ENCODE measurements at places on chromosomes 1 and 21.

GRCh38 chr1:51950701-51951100 is 39.8 kb downstream of the RAB3B start:
- DNase-seq: no peak

DNA sequence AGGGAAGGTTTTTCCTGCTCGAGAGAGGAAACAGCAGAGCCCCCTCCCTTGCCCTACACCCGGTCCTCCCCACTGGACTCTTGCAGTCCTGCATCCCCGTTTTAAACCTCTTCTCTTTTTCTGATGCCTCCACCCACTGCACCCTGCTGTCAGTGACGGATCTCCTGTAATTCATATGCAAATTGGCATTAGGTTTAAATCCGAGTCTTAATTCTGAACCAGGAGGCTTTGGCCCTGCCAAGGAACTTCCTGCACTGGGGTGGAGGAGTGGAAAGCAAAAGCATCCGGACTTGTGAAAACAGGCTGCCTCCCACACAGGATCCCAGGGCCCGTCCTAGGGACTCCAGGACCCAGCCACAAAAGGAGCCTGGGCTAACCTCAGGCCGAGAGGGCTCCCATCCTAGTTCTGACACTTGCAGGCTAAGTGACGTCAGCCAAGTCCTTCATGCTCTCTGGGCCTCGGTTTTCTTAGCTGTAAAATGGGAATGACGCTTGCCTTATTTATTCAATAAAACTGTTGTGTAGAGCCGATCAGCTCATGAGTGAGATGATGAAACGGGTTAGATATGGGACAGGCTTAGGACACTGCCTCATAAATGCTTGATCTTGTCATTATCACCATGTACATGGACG is 613.3 kb downstream of the AJAP1 start:
- DNase-seq: no peak

DNA sequence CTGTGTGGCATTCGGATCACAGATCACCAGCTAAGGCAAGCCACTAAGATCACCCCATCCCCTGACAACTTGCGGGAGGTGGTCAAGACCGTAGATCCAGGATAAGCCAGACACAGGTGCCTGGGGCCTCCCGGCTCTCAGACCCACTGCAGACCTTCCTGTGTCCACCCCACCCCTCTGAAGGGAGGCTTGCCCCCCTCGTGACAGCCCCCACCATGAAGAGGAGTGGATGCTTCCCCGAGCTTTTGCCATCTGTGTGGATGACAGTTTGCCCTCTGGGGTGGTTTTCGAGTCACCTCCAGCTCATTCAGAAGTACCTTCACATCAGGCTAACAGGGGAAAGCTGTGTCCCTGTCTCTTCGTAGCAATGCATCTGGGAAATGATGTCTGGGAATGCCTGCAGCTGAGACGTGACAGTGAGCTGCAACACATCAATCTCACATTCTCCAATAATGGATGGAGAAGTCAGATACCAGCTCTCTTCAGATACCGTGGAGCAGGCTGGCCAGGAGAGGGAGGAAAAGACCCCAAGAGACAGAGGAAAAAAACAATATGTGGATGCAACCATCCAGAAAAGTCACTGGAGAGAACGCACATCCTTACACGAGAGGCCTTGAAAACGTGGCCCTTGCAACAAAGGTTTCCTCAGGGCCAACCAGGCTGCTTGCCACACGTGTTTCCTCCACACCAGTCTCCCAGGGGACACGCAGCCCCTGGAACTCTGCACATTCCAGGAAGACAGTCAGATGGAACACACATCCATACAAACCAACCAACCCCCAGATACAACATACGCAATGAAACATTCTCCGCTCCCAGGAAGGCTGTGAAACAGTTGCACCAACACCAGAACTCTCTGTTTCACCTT is 20.4 kb upstream of the FHAD1 start:
- DNase-seq: no peak

DNA sequence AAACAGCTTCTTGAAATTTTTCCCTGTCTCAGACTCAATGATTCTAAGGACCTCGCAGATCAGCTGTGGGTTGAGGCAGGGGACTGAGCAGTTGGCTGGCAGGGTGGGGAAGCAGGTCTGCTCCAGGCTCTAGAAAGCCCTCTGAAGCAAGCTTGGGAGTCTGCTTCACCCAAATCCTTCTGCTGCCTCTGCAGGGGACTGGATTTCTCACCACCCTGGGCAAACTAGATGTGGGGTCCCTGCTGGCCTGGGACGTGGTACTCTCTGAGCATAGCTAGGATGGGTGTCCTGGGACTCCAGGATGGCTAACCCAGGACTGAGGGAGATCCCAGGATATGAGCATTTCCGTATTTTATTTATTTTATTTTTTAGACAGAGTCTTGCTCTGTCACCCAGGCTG is 89.3 kb downstream of the LAMC2 start:
- DNase-seq: no peak

GRCh38 chr1:220572416-220572815 is 44.5 kb downstream of the MARK1 start:
- no peak for DNase-seq
